ENCODE measurements at places on chromosomes 4 and X. TPM values are rescaled to one million over a fixed set of nuclear protein-coding genes. Genes with fewer than 3 reads are reported as not detected.
A peak's percentile ranks its signal among the peaks of the same experiment; 100 is the strongest.

PHOX2B gene
- not detected for polyA plus RNA-seq

WDR17 gene
- 0.46 TPM for polyA plus RNA-seq

GAB1 gene
- 30.9 TPM for polyA plus RNA-seq

EREG gene
- 0.06 TPM for polyA plus RNA-seq

SPANXA2 gene
- not detected for polyA plus RNA-seq

DNA sequence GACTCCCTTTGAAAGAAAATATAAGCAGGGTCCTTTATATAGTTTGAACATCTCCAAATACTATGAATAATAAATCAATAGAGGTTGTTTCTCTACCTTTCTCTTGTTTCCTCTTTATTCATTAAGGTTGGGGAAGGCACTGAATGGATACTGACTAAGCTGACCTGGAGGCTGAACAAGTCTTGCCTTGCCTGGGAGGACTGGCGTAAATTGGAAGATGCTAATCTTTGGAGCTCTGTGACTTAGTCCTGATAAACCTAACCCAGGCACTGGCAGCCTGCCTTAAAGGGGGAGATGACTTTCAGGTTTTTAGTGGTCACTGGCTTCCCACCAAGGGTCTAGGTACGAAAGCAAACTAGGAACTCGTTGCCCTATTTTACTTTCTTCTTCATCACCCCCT is 10.5 kb downstream of the CCDC160 start:
- no peak for DNase-seq

GRCh38 chr4:20983763-20984575 is 283.7 kb downstream of the PACRGL start:
- DNase-seq = peak; percentile 61

DNA sequence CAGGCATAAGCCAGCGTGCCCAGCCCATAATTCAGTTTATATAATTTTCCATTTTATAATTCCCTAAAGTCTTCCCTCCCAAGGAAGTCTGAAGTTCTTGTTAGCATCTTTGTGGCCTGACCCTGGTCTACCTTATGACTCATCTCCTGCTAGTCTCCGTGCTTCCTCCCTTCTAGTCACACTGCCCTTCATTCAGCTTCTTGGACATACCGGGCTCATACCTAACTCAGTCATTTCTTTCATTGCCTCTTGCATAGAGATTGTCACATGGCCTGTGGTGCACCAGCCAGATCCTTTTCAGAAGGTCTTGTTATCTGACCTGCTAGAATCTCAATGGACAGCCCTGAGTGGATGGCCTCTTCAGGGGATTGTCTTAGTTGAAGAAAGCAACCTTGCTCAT is 22.8 kb upstream of the MAML3 start:
- no peak for DNase-seq

DNA sequence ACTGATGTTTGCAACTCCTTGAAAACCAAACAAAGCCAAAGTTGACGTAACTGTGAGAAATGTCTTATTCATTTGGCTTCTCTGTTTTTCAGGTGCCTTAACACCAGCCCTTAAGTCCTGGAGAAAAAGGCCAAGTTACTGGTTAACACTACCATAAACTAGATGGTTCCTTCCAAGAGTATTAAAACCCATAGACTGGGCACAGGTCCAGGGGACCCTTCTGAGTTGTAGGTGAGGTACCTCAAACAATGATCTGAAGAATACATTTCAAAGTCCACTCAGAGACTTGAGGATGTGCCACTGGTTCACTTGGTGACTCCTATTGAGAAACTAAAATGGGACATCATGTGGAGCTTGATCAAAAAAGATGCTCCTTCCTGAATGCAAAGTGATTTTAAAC is 87.0 kb downstream of the NKX6-1 start:
- no peak for DNase-seq

- DNase-seq = no peak
Measured at GRCh38 chr4:81410680-81411079, 61.0 kb downstream of the RASGEF1B start.
